ENCODE measurements at places on chromosomes 12 and 14.
A peak's percentile ranks its signal among the peaks of the same experiment; 100 is the strongest.

DNA sequence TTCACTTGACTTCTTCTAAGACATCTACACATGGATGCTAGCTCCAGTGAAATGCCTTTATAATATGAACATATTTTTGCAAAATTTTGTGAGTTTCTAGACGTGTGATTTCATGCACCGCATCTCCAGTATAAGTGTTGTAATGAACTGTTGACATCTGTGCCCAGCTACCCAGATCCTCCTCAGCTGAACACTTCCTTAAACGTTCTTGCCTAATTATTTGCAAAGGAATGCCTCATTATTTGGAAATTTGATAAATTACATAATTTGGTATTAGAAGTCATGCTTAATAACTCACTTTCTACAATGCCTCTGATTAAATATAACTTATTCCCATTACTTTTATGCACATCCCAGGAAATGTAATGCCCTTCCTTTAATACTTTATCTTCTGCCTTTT lies 14.0 kb downstream of the OR11G2 start:
- peak; percentile 40 for DNase-seq

GRCh38 chr12:57762463-57762862 lies 4.4 kb downstream of the CYP27B1 start:
- no peak for DNase-seq

- no peak for DNase-seq
Observed at GRCh38 chr12:52066346-52067080, 3.3 kb upstream of the ATG101 start.

- no peak for DNase-seq
Observed at GRCh38 chr14:43105305-43105704, 1401.8 kb downstream of the FSCB start.

- DNase-seq, result peak; percentile 60
Observed at GRCh38 chr12:124993626-124994436, at the start of gene BRI3BP. Gene BRI3BP, plus strand, starts transcription at chr12:124993645. Its CDS starts 146 bp downstream, at chr12:124993791.

Measured in HL-60 (cell line).